Activated T-cell treated with anti-CD3 and anti-CD28 coated beads, Interleukin-2, amount 50 U/mL, for 24 hours (primary cell): ENCODE measurements at places on chromosomes 2 and 18.

GRCh38 chr18:22167091-22167470 lies 2.3 kb upstream of the GATA6 start:
- no peak for DNase-seq

- DNase-seq, result no peak
Observed at GRCh38 chr2:55620123-55620779, 2.8 kb upstream of the PPP4R3B start.

DNA sequence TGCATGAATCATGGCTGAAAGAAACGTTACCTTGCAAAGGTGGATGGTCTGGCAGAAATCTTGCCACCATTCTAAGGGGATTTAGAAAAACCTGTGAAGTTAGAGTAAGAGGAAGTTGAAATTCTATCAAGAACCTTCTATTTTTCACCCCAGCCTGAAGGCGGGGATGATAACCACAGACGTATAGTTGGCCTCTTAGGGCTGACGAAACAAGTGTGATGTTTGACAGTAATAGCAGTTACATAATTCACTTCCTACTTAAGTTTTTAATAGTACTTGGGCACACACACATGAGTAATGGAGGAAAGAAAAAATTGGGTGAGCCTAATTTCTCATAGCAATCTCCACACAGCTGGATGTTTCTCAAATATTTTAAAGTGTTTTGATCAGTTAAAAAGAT lies 336.6 kb upstream of the SALL3 start:
- DNase-seq, result no peak

- no peak for DNase-seq
Observed at GRCh38 chr18:46868169-46868921, 49.0 kb downstream of the PIAS2 start.

GRCh38 chr2:1207962-1208510 lies 205.2 kb upstream of the TPO start:
- no peak for DNase-seq

GRCh38 chr2:20436716-20437470 lies 10.0 kb upstream of the RHOB start:
- DNase-seq, result no peak

- no peak for DNase-seq
Observed at GRCh38 chr2:238308177-238308576, 12.1 kb upstream of the TRAF3IP1 start.

GRCh38 chr2:152251211-152251610 lies 75.6 kb upstream of the STAM2 start:
- DNase-seq, result no peak

- no peak for DNase-seq
Observed at GRCh38 chr2:202038471-202039277, 5.0 kb downstream of the FZD7 start.
